ENCODE measurements at places on chromosomes 6 and 20.
A peak's percentile ranks its signal among the peaks of the same experiment; 100 is the strongest.

- DNase-seq: no peak
These were observed 13.6 kb downstream of the TXLNB start for GRCh38 chr6:139278190-139278589.

DNA sequence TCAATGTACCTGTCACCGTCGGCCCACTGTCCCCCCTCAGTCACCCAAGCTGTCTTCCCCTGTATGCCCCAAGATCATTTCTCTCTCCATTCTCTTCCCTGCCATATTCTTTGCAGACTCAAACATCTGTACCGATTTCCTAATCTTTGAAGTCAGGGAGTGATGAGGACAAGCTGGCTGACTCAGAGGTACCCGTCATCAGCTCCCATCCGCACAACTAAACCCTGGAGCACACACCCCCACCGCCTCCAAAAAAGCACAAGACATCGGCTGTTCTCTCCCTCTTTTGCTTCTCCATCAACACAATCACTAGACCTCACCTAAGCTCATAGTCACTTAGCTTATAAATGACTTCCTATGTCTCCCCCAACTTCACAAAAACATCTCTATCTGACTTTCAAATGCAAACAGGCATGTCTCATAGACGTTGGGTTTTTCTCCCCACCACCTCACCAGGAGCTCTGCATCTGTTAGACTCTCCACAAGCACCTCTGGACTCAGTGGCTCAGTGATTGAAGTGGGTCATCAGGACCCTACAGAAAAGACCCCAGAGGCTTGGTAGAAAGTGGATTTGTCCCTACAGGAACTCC, 11.5 kb upstream of the NFATC2 start:
- DNase-seq: no peak

GRCh38 chr20:46752728-46753127, 43.3 kb downstream of the SLC2A10 start:
- DNase-seq: peak; percentile 69

- DNase-seq: no peak
These were observed 10.0 kb upstream of the CD93 start for GRCh38 chr20:23096097-23096496.

DNA sequence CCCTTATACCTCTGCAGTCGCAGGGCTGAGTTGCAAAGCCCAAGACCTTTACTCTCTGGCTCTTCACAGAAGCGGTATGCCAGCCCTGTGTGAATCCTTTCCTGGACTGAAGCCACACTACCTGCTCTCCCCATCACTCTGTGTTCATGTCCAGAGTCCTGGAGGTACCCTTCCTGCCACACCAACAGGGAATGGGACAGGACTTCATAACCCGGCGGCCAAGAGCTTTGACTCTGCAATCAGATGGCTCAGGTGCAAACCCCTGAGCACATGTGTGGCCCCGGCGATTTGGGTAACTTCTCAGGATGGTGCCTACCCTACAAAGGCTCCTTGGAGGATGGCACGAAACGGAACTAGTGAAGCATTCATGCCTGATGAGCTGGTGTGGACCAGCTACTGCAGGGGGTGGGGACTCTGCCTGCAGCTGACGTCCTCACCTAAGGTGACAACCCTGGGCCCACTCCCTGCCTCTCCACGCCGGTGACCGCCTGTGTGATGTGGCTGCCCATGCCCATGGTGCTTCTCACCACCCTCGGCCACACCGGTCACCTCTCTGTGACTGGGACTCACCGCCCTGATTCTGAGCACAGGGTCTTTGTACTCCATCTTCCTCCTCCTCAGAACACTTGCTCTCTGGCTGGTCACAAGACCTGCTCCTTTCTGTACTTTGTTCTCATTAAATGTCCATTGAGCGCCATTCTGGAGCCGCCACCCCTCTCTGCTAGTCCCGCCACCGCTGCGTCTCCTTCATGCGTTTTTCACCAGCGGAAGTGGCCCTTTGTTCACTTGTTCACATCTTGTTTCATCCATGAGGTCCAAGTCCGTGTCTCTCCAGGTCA, 116.7 kb downstream of the SULF2 start:
- no peak for DNase-seq

DNA sequence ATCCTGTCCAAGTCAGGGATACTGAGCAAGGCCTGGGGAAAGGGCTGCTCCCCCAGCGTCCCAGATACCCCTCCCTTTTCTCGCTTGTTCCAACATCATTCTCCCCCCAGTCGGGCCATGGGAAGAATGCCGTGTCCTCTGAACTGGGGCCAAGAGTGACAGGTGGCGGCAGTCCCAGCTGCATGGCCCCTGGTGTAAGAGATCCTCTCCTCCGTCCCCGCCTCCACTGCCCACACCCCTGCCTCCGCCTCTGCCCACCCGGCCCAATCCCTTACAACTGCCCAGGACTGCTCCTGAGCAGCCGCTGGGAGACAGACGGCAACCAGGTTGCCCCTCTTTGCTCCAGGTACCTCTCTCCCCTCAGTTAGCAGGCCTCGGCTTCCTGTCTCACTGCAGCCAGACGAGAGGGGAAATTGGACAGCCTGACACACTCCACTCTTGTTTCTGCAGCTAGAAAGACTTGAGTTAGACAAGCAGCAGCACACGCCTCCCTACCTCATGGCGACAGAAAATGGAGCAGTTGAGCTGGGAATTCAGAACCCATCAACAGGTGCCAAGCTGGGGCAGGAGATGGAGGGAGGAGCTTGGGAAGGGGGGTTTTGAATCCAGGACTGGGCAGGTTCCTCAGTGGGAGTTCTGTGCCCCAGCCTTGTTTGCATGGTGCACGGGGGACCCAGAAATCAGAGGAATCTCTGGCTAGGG, at the start of gene MYLK2:
MYLK2 (plus strand) TSS at position 274 of the 702 bp plus-strand sequence; CDS start at position 499, 225 bp downstream.
- no peak for DNase-seq

- no peak for DNase-seq
These were observed 66.8 kb upstream of the IYD start for GRCh38 chr6:150301846-150302519.

GRCh38 chr6:85864453-85865401, 222.0 kb upstream of the SYNCRIP start:
- DNase-seq: no peak

DNA sequence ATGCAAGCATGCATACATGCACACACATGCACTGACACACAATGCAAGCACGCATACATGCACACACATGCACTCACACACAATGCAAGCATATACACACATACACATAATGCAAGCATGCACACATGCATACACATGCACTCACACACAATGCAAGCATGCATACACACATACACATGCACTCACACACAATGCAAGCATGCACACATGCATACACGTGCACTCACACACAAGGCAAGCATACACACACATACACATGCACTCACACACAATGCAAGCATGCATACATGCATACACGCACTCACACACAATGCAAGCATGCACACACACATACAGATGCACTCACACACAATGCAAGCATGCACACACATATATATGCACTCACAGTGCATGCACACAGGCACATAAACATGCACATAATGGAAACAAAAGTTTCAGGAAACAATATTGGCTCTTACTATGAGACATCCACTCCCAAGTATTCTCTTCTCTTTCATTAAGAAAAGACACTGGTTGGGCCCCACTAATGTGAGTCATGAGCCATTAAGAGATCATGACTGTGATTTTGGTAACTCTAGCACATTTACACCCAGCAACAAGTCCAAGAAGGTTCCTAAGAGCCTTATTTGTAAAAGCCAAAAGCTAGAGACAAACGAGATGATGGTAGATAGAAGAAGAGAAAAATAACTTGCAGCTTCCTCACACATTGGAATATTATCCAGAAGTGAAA, 22.2 kb downstream of the APCDD1L start:
- no peak for DNase-seq

Data from stimulated activated CD4-positive, alpha-beta T cell treated with anti-CD3 and anti-CD28 coated beads, Interleukin-2, amount 100 ng/mL, for 24 hours (primary cell).